Gastroesophageal sphincter (tissue), 4 donors: ENCODE measurements at places on chromosomes 3 and 15. TPM values are rescaled to one million over a fixed set of nuclear protein-coding genes. Genes with fewer than 3 reads are reported as not detected.

SLC24A5 gene
- not detected for total RNA-seq

GRCh38 chr3:31709005-31709404, 176.3 kb downstream of the STT3B start:
- no peak for ATAC-seq

IL17RE gene
- total RNA-seq, result 0.81 TPM

GRCh38 chr3:170117134-170117533, 64.4 kb downstream of the PHC3 start:
- ATAC-seq, result no peak

DNA sequence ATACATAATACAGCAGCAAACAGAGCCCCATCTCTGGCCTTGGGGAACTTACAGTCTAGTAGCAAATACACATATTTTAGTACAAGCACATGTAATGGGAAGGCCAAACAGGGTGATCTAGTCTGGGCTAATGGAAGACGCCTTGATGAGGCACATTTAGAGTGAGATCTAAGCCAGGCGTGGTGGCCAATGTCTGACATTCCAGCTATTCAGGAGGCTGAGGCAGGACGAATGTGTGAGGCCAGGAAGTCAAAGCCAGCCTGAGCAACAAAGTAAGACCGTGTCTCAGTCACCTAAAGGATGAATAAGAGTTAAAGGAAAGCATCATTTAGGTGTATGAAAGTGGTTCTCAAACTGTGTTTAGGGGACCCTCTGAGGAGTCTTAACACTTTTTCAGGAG, 291.9 kb downstream of the MAGI1 start:
- no peak for ATAC-seq

HIGD2B gene
- not detected for total RNA-seq

DNA sequence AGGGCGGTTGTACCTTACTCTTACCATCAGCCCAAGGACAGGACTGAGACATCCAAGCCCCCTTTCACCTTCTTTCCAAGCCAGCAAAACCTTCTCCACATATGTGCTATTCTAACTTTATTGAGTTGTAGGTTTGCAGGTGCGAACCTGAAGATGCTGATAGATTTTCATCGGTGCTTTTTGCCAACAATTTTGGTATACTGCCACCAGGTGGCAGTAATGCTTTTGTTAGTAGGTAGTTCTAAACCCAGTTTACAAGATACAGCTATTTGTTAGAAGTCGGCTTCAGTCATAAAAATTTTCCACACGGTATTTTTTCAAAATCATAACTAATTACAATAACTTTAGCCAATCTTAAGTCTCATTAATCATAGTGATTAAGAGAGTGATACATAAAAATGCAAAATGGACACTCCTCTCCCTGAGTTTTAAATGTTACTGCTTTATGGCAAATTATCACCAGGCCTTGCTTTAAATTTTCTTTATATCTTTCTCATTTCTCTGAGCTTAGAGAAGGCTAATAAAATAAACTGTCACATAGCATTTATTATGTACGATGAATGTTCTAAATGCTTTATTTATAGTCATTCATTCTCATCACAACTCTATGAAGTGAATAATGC, 636 bp downstream of the TBC1D21 start:
- ATAC-seq, result no peak

DNA sequence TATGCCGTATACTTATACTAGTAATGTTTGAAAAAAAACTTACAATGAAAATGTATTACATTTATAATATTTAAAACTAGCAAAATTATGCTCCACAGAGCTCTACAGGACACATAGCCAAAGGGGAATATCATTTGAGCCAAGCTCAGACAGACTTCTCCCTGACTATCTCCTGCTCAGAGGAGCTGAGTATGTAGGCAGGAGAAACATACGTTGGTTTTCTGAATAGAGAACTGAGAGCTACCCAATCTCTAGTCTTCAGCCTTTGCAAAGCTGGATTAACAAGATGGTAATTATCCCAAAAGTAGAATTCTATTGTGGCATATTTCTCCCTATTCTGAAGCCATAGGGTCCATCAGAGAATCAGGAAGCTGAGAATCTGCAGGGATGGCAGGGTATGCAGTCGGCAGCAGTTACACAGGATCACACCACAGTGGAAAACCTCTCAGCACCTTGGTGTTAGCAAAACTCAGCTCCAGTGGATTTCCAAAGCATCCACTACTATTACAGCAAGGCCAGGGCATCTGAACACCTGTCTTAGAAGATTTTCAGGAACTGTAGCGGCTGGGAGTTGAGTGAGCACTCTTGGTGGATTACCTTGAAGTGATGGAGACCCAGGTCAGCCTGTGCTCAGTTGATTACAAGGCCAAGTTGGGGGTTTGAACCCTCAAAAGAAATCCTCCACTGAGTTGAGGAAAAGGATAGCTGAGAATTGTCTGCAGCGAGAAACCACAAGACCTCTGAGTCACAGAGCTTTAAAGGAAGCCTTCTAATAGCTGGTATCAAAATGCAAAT, 30.1 kb downstream of the GPR15 start:
- ATAC-seq, result no peak

C3orf85 gene
- total RNA-seq, result not detected

CCDC13 gene
- 4.3 TPM for total RNA-seq

GABRR3 gene
- total RNA-seq, result not detected

TRIM71 gene
- not detected for total RNA-seq

- ATAC-seq, result no peak
Observed at GRCh38 chr3:12335421-12335820, 46.6 kb downstream of the PPARG start.

DNA sequence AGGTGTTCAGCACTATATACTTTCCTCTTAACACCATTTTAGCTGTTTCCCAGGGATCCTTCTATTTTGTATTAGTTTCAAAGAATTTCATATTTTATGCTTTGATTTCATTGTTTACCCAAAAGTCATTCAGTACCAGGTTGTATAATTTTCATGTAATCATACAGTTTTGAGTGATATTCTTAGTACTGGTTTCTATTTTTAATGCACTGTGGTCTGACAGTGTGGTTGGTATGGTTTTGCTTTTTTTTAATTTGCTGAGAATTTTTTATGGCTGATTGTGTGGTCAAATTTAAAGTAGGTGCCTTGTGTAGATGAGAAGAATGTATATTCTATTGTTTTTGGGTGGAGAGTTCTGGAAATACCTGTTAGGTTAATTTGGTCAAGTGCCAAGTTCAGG, 323.4 kb upstream of the EPHA6 start:
- ATAC-seq, result no peak
